ENCODE measurements at places on chromosomes 13 and 19.

GRCh38 chr19:32750441-32751055 is 31.0 kb downstream of the TDRD12 start:
- DNase-seq: no peak

- no peak for DNase-seq
Measured at GRCh38 chr19:48639483-48640375, 2.5 kb upstream of the DBP start.

DNA sequence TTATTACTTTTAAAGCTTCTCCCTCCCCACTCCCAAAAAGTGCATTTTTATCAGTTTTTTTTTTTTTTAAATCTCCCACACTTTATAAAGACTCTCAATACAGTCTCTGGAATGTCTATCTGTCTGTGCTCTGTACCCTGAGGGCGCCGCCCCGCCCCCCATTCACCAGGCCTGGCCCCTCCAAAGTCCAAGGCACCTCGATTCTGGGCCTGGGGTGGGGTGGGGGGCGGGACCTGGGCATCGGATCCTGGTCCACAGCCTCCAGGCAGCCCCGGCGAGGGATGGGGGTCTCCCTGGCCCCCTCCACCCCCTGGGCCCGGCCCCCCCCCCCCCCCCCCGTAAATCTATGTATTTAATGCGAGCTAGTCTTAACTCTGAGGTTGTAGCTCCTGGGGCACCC is 23.3 kb downstream of the ZBTB7A start:
- no peak for DNase-seq

DNA sequence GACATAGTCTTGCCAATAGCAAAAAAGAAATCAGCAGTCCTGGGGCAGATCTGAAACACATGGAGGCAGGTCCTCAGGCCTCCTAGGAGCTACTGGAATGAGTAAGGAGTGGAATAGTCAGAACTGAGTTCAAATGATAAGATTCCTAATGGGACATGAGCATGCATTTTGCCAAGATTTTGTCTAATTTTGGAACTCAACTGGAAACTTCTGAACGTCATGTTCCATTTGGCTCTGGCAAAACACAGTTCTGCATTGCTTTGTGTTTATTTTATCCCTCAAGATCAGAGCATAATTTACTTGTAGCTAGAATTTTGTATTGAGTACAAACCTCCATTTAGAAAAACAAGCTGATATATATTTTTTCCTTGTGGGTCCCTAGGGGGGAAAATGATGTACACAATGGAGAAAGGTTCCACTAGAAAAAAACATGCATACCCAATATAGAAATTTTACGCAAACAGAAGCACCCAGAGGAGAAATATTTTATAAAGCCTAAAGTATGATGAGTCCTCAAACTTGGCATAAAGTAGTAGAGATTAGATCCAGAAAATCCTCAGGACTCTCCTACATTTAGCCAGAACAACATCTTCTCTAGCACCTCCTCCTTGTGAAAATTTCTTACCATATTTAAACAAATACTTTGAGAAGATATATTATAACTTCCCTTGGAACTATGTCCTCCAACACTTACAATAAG is 149.0 kb upstream of the SERP2 start:
- peak; percentile 53 for DNase-seq

GRCh38 chr13:44904967-44905366 is 84.3 kb downstream of the NUFIP1 start:
- peak; percentile 92 for DNase-seq

DNA sequence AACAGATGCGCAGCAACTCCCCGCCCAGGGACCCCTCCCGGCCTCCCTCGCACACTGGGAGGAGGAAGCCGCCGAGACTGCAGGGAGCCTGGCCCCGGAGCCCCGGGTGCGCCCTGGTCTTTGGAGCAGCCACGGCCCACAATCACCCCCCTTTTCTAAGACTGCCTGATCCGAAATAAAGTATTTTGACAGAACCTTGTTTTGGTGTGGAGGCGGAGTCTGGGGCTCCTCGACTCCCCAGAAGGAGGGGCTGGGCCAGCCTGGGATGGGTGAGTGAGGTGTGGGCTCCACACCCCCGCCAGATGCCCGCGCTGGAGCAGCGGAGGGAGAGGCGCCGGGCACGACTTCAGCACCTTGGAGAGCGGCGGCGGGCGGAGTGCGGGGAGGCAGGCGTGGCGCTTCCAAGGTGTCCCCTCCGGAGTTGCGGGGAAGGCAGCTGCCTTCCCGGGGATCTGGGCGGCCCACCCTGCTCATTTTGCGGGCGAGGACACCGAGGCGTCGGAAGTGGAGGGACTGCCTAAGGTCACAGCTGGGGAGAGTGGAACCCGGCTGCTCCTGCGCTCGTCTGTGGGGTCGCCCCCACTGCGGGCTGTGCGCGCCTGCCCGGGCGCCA is 9.4 kb downstream of the SIRT6 start:
- peak; percentile 64 for DNase-seq

DNA sequence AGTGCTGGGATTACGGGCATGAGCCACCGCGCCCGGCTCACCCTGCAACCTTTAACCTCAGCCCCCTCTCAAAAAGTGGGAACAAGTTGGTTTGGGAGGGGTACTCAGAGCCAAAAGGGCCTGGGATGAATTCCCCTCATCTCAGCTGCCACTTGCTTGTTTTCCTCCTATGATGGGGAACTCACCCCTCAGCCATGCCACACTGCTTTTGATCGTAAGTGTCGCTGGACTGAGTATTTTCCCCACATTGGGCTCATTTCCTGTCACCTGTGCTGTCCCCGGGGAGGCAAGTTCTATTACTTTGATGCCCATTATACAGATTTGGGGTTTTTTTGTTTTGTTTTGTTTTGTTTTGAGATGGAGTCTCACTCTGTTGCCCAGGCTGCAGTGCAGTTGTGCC is 6.5 kb downstream of the R3HDM4 start:
- DNase-seq: no peak

- DNase-seq: no peak
Measured at GRCh38 chr19:55443045-55443823, at the start of gene SHISA7. TSS of gene SHISA7 (minus strand) at chr19:55443300. CDS start at chr19:55442863, 437 bp downstream.

DNA sequence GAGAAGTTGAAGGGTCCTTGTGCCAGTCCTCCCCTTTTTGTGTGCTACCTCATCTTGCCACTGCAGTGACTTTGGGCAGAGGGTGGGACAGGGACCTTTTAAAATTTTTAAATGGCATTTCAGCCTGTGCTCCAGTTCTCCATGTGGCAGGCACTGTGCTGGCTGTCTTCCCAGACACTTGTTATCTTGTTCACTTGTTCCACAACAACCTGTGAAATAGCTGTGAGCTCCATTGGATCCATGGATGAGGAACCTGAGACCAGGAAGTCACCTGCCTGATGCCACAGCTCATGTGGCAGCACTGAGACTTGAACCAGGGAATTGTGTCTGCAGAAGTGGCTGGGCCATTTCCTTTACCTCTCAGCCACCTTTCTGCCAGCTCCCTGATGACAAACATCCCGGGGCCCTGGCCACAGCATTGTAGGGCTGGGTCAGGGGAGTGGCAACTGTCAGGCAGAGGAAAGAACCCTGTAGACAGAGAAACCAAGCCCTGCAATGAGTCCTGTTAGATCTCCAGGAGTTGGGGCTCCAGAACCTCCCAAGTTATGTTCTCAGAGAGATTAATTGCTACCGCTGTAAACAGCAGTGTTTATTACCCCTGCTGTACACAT is 6.4 kb downstream of the EGLN2 start:
- DNase-seq: no peak

DNA sequence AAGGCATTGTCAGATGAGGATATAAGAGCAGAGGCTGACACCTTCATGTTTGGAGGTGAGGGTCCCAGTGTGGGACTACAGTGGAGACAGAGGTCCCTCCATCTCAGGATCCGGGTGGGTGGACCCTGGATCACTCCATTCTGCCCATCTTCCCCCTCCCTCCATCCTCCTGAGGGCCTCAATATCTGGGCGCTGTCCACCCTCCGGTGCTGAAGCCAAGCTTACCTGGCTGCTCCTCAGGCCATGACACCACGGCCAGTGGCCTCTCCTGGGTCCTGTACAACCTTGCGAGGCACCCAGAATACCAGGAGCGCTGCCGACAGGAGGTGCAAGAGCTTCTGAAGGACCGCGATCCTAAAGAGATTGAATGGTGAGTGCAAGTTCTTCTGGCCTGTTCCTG is 11.9 kb downstream of the CYP4F12 start:
- DNase-seq: no peak

- DNase-seq: no peak
Measured at GRCh38 chr19:37941782-37942515, 34.9 kb downstream of the SIPA1L3 start.

DNA sequence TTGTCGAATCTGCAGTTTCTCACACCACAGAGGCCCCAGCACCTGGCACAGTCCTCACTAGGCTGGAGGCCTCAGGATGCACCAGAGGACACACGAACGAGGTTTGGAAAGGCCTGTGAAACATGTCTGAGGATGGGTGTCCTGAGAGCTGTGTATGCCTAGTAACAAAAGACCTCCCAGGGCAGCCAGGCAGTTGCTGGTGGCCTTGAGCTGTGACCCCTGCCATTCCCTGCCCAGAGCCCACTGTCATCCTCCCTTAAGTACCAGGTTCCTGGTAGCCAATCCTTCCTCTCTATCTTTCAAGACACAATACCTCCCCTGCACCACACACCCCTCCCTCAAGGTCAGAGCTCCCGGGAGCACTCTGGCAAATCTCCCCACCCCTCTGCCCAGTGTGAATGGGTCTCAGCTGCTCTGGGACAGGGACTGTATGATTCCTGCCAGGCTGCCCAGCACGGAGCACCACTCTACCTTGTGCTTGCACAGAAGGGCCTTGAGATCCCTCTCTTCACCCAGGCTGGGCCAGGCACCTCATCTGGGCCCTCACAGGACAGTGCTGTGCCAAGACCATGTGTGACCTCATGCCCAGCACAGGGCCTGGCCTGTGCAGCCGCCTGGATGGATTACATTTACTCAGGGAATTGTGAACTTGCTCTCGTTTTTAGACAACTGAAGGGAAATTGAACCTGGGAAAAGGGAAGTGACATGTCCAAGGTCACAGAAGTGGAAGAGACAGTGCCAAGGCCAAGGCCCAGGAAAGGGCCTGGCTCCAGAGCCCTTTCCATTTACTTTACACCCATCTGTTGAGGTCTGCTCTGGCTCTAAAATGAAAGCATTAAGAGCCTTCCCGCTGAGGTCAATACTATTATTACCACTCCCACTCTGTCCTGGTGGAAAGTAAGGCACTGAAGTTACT is 2.2 kb downstream of the ZNF787 start:
- no peak for DNase-seq

- DNase-seq: no peak
Measured at GRCh38 chr13:35565273-35565672, 88.8 kb upstream of the MAB21L1 start.

- no peak for DNase-seq
Measured at GRCh38 chr13:103354171-103354570, 288.0 kb upstream of the SLC10A2 start.

DNA sequence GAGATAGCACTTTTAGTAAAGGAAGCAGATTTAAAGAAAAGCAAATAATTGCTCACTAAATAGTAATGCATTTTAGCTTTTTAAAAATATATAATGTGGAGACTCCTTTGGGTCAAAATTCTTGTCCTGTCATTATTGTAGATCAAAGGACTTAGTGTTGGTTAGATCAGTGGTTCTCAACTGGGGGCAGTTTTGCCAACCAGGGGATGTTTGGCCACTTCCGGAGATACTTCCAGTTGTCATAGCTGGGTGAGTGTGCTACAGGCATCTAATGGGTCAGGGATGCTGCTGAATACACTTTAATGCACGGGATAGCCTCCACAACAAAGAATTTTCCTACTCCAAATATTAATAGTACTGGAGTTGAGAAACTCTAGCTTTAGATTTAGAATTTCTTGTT is 126.8 kb downstream of the LMO7 start:
- no peak for DNase-seq

DNA sequence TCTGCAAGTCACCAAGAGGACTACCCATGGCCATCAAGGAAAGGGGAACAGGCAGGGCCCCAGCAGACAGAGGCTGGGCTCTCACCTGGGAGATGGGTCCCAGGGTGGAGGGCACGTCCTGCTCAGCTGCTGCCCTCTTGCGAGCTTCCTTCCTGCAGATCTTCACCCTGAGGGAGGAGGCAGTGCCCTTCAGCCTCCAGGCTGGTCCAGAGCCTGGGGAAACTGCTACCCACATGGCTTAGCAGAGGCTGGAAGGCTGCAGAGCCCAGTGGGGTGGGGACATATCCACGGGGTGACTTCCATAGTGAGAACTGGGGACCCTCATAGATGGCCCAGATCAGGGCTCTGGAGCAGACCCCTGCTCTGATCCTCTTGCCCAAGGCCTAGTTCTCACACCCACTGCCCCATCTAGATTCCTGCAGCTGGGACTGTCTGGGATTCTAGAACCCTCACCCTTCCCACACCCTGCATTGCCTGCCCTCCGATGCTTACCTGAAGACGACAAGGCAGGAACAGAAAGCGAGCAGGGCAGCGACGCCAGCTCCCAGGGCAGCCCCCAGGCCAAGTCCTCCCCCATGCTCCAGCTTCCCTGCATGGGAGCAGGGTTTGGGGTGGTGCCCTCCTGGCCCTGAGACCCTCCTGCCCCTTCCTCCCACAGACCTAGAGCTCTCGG is 9.0 kb downstream of the SIGLEC11 start:
- no peak for DNase-seq

GRCh38 chr13:51457086-51457815 is 4.4 kb upstream of the INTS6 start:
- no peak for DNase-seq

GRCh38 chr13:36834299-36834698 is 15.3 kb downstream of the RFXAP start:
- no peak for DNase-seq

GRCh38 chr19:56663931-56664500 is 7.5 kb downstream of the ZNF835 start:
- DNase-seq: no peak

GRCh38 chr19:37948362-37948761 is 41.4 kb downstream of the SIPA1L3 start:
- DNase-seq: no peak

DNA sequence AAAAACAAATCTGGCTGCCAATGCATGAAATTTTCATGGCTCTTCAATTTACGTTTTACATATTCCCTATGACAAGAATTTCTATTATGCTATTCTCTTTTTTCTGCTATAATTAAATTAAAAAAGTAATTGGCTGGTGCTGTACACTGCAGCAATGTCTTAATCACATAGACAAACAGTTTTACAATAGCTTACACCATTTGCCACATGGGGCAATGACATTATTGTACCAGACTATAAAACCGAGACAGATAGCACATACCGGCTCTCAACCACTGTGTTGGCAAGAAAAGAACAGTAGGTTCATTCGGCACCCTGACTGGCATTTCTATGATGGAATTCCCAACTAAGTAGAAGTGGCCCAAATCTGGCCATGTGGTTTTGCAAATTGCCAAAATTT is 67.7 kb downstream of the DACH1 start:
- no peak for DNase-seq

Measured in hindlimb muscle (tissue), 1 donor.